ENCODE measurements at places on chromosomes 13 and 19.

DNA sequence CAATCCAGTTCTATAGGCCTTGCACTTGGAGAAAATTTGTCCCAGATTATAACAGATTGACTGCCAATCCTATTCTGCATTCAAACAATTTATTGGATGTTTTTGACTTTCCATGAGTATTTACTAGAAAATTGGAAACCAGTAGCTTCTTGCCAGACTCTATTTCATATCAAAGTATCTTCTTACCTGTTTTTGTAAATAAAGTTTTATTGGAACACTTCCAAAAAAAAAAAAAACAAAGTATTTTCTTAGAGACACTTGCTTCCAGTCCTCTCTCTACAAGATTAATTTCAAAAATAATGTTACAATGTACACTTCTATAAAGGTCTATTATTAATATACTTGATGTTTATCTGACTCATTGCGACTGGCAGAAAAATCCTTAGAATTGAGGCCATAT is 209.2 kb upstream of the PCDH9 start:
- no peak for DNase-seq

- no peak for DNase-seq
Measured at GRCh38 chr19:32649751-32650150, 25.2 kb downstream of the ANKRD27 start.

- DNase-seq: no peak
Measured at GRCh38 chr13:98025480-98026025, 72.1 kb downstream of the IPO5 start.

DNA sequence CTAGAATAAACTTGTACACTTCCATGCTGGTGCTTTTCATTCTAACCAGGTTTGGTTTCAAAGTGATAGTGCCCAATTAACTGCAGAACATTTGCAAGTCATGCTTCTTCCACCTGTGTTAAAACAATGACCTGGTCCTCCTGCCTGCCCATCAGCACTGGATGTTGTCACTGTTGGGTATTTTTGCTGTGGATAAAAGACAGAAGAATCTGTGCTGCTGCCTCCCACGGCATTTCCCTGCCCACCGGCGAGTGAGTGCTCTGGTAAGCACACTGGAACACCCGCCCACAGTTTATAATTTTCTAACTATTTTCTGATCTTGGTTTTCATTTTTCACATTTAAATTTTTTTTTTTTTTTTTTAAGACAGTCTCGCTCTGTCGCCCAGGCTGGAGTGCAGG is 2.3 kb upstream of the AKAP8 start:
- DNase-seq: no peak

DNA sequence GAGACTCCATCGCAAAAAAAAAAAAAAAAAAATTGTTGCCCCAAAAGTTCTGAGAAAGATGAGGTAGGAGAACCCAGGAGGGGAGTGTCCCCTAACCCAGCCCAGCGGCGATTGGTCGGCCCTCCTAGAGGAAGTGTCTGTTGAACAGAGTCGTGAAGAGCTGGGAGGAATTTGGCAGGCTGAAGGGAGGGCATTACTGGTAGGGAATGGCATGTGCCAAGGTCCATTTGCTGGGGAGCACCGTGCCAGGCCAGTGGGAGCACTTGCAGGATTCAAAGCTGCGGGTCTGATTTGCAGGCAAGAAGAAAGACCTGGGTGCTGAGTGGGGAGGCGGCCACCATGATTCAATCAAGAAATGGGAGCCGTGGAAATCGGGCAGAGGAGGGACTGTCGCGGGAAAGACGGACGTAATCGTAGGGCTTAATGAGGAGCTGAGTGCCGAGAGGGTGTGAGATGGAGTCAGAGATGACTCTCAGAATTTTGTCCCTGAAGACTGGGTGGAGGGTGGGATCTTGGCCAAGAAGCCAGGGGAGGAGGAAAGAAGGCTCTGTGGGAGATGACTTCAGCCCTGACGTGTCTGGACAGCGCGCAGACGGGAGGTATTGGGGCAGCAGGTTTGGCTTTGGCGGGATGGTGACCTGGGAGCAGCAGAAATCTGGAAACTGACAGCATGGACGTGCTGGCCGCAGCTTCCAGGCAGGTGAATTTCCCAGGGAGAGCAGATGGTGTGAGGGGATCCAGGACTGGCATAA is 15.4 kb downstream of the CERS4 start:
- no peak for DNase-seq

- DNase-seq: peak; percentile 88
Measured at GRCh38 chr19:48400018-48400742, 6.7 kb downstream of the GRIN2D start.

DNA sequence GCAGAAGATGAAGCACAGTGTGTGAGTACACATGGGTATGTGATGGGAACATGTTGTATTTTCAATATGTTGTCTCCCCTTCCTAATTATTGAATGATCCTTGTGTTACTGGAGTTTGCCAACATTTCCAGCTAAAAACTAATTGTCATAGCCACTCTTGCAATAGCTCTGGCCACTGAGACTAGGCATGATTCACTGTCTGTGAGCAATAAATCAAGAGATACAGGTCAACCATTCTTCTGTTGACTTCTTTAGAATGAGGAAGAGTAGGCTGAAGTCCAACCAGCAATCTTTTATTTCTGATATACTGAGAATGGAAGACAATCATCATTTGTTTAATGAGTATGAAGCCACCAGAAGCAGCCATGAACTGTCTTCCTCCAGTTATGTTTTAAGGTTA is 413.9 kb downstream of the SLITRK5 start:
- DNase-seq: no peak

- DNase-seq: no peak
Measured at GRCh38 chr19:19305066-19305465, 15.2 kb downstream of the SUGP1 start.

GRCh38 chr13:56182598-56182997 is 958.1 kb upstream of the PRR20A start:
- DNase-seq: no peak

Data from EL (cell line).